Heart left ventricle (tissue), 16 donors: ENCODE measurements at places on chromosomes 1 and 21.
A peak's percentile ranks its signal among the peaks of the same experiment; 100 is the strongest.

- DNase-seq = no peak
Measured at GRCh38 chr1:220380885-220381284, 108.6 kb upstream of the RAB3GAP2 start.

GRCh38 chr1:3014050-3014440, 7.2 kb upstream of the ACTRT2 start:
- DNase-seq = no peak

DNA sequence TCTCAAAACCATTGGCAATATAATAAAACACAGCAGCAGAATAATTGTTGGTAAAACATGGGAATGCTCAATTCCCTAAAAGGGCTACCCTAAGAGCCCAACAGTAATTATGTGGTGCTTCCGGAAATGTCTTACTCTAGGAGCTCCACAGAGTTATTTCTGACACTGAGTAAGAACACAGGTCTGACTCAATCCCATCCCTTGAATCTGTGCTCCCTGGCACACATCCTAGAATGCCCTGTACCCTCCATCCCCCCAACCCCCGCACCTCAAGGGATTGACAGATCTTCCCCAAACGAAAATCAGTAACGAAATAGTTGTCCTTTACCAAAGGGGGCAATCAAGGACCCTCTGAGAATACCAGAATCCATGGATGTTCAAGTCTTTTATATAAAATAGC, 71.9 kb downstream of the SMYD2 start:
- no peak for DNase-seq

DNA sequence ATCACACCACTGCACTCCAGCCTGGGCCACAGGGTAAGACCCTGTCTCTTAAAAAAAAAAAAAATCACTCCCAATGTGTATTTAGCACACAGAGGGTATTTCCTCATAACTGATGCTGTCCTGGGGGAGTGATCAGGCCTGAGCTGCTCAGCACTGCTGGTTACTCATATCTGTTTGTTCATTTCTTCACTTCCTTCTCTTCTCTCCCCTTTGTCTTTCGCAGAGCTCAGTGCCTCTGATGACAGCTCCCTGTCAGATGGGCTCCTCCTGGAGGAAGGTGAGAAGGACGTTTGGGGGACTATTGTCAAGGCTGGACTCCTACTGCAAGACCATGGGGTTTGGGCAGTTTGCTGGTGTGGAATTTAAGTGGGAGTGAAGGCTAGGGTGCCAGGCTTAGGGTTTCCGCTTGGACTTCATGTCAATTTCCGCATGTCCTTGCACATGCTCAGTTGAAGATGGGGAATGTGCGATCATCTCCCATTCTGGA, 13.0 kb downstream of the INAVA start:
- DNase-seq = no peak

DNA sequence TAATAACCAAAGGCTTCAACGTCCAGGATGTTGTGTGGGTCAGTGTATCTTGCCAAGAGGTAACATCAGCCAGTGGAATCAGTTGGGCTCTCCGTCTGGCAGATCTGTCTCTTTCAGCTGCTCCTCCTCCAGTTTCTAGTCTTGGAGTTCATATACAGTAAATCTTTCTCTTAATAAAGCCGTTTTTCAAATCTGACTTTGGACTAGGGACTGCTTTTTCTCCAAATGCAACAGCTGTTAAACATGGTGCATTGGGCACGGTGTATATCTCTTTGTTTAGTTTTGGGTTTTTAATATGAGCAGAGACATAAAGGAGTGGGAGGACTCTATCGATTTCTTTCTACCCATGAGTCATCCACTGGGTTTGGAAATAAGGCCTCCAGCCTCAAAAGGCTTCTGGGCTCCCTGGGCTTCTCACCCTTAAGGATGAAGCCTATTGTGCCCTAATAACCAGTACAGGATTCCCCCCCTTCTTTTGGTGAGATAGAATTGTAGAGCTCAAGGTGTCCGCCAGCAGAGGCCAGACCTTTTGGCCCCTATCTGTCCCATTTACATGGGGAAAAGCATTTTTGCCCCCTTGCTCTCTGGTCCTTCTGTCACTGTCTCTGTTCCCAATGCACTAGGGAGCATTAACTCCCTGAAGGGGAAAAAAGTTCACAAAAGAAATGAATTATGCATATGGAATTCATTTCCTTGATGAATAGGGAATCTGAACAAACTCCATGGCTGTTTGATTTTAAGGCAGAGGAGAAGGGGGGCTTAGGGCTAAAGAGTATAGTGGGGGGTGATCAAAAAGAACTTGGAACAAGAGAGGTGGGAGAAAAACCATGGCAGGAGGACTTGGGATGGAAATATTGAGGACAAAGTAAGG, 86.0 kb downstream of the PBX1 start:
- DNase-seq = no peak

- DNase-seq = no peak
Measured at GRCh38 chr1:115423776-115424175, 85.7 kb upstream of the NGF start.

- no peak for DNase-seq
Measured at GRCh38 chr1:29621826-29622435, 385.6 kb downstream of the PTPRU start.

GRCh38 chr1:39293375-39294070, 89.0 kb downstream of the MACF1 start:
- DNase-seq = no peak

GRCh38 chr1:10195570-10195969, 14.8 kb upstream of the KIF1B start:
- no peak for DNase-seq

DNA sequence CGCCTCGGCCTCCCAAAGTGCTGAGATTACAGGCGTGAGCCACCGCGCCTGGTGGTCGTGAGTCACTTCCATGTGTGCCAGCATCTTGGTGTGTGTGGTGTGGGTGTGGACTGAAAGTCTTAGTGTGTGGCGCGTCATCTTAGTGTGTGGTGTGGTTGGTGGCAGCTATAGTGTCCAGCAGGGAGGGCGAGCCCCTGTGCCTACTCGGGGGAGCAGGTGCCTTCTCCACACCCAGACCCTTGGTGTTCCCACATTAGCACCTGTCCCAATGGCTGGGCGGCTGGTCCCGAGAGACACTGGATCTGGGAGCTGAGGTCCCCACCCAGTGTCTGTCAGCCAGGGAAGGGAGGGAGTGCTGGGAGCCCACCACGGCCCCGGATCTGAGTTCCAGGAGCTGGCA, 2.8 kb downstream of the SCNN1D start:
- no peak for DNase-seq

DNA sequence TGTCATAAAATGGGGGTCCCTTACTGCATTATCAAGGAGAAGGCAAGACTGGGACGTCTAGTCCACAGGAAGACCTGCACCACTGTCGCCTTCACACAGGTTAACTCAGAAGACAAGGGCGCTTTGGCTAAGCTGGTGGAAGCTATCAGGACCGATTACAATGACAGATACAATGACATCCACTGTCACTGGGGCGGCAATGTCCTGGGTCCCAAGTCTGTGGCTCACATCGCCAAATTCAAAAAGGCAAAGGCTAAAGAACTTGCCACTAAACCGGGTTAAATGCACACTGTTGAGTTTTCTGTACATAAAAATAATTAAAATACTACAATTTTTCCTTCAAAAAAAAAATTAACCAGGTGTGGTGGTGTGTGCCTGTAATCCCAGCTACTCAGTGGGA, 22.1 kb downstream of the RASSF5 start:
- DNase-seq = peak; percentile 1

DNA sequence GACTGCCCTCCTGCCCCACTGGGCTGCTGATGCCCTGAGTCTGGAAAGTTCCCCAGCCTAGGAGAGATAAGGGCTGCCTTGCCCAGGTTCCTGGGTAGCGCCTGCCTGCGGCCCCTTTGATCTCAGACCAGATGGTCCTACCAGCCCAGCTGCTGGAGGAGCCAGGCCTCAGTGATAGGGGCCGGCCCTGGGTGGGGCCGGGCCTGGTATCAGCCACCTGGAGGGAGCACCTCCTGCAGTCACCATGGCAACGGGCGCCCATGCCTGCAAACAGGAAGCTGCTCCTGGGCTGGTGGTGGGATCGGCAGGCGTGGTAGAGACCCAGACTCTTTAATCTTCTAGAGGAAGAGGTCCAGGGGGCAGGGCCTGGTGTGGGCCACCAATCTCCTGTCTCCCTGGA, 119.7 kb upstream of the WNT4 start:
- no peak for DNase-seq

DNA sequence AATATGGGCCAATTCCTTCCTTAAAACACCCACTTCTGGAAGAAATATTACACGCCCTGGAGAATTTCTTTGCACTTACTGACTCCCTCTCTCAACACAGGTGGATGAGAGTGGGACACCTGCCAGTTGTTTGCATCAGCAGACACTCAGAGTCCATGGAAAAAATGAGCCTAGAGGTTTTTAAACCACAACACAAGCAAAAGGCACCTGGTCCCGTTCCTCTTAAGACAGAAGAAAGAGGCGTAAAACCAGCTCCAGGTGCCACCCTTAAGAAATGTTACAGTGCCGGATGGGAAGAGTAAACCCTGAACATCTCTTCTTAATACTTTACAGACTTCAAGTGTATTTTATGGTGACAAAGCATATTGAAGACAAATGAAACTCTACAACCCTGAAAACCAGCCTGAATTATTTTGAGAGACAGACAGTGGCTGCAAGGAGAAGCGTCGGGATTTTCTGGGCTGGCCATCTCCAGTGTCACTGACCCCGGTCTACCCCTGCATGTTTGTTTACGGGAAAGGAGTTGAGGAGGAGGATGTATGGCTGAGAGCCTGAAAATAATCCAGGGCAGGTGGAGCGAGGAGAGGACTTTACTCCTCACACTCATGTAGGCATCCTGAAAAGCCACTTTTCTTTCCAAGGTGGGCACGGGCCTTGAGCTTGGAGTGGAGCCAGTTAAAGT, 7.8 kb upstream of the RIPK4 start:
- DNase-seq = no peak

DNA sequence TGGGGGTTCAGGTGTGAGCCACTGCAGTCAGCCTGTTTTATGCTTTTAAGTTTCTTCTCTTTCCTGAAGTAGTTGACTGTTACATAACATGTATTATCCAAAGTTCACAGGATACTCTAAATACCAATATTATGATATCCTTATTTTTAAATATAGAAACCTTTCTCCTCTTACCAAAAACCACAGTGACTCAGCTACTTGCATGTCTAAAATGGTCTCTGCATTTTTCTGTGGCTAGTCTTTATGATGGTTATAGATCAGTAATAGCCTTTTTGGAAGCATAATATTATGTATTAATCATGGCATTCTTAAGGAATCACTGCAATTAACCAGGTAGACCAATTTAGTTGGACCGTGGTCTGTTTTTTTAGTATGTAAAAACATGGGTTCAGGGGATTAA, 210.8 kb upstream of the CACYBP start:
- no peak for DNase-seq

GRCh38 chr21:35189077-35189863, 140.2 kb upstream of the RUNX1 start:
- DNase-seq = no peak

- DNase-seq = no peak
Measured at GRCh38 chr1:118335331-118335732, 150.3 kb upstream of the SPAG17 start.

DNA sequence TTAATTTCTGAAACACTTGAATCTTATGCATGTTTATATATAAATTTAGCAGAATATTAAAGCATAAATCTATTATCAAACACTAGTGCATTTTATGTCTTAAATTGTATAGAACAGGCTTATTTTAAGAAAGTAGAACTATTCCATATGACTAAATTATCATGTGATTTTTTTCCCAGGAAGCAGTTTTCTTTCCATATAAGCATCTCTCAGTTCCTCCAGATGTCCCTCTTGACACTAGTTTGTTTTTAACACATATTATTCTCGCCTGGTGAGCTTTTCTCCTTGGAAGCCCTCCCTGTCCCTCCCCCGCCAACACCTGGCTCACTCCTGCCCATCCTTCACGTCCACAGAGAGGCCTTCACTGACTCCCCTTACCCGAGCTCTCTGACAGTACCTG, 48.3 kb upstream of the BCAR3 start:
- no peak for DNase-seq

GRCh38 chr1:2272686-2273400, 44.7 kb downstream of the SKI start:
- DNase-seq = no peak

- no peak for DNase-seq
Measured at GRCh38 chr1:69649383-69649990, 81.8 kb downstream of the LRRC7 start.

- DNase-seq = no peak
Measured at GRCh38 chr21:42680058-42680330, 26.6 kb downstream of the PDE9A start.

DNA sequence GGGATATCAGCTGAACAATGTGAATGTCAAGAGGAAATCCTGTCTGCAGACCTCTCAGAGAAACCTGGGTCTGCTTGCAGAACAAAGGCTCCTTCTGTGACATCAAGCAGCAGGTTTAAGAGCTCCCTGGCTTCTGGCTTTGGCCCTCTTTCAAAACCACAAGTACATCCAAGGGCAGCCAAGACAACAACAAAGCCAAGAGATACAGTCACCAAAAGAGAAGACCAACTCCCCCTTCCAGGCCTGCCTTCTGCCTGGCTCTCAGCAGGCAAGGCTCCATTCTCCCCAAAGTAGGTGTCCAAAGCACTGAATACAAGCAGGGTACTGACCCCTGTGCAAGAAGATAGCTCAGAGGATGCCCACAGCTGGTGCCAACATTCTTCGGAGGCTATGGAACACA, 11.5 kb downstream of the BCAR3 start:
- peak; percentile 67 for DNase-seq

- DNase-seq = no peak
Measured at GRCh38 chr21:21929789-21930188, 931.6 kb downstream of the NCAM2 start.

DNA sequence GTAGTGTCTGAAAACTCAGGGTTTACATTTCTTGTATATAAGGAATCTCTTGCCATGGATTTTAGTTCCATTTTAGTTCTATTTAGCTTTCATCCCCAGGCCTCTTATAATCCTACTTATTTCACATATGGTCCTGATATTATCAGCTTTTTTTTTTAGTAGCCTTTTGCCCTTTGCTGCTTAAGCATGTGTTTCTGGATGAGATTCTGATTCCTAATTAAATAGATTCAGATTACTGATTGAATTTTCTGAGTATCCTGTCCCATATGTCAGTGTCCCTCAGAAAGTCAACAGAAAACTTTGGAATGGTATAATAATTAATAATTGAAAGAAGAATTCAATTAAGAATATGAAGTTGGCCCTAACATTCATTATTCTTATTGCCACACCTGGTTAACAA, 134.7 kb upstream of the HOOK1 start:
- no peak for DNase-seq

- peak; percentile 64 for DNase-seq
Measured at GRCh38 chr1:9886092-9886742, 23.9 kb downstream of the CTNNBIP1 start.

- no peak for DNase-seq
Measured at GRCh38 chr21:34353182-34353581, 10.6 kb upstream of the KCNE2 start.

DNA sequence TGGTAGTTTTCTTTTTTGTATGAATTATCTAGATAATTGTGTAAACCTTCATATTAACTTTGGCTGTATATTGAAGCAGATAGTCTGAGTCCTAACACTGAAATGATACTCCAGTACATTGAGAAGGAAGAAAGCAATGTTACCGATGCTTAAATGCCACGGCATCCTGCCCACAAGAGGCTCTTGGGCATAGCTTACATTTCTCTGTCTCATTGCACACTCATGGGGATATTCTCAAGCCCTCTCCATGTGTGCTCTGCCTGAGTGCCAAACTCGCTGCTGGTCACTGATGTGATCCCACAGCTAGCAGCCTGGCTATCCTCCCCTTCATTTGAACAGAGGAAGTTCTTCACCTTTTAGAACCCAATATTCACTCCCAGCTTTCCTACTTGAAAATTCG, 179.4 kb downstream of the TGFB2 start:
- no peak for DNase-seq
